ENCODE measurements at places on chromosomes 4 and X.

GRCh38 chr4:3791256-3791655, 25.1 kb downstream of the ADRA2C start:
- DNase-seq: no peak

DNA sequence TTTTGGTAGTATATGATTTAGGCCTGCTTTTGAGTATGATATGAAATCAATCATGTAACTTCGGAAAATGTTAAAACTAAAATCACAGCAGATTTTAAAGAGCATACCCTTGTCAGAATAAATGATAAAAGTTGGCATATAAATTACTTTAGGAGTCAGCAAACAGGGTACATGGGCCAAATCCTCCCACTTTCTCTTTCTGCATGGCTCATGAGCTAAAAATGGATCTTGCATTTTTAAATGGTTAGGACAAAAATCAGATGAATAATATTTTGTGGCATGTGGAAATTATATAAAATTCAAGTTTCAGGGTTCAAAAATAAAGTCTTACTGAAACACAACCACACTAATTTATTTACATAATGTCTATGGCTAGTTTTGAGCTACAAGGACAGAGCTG, 214.9 kb downstream of the GASK1B start:
- DNase-seq: no peak

DNA sequence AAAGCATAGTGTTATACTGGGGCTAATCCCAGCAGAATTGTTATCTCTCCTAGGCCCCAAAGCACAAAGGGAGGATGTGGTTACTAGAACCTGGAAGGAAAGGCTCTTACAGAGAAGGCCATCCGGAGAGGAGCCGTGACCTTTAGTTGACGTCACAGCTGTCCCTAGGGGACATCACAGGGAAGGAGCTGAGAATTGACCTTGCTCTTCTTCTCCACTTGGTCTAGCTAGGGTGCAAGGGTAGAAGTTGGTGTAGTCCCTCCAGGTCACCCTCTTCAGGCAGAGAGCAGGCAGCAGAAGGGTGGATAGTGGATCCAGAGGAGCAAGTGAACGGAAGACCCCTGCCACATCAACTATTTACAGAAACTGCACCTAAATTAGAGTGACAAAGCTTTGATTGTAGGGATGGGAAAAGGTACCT, 22.8 kb upstream of the FGF2 start:
- DNase-seq: no peak

DNA sequence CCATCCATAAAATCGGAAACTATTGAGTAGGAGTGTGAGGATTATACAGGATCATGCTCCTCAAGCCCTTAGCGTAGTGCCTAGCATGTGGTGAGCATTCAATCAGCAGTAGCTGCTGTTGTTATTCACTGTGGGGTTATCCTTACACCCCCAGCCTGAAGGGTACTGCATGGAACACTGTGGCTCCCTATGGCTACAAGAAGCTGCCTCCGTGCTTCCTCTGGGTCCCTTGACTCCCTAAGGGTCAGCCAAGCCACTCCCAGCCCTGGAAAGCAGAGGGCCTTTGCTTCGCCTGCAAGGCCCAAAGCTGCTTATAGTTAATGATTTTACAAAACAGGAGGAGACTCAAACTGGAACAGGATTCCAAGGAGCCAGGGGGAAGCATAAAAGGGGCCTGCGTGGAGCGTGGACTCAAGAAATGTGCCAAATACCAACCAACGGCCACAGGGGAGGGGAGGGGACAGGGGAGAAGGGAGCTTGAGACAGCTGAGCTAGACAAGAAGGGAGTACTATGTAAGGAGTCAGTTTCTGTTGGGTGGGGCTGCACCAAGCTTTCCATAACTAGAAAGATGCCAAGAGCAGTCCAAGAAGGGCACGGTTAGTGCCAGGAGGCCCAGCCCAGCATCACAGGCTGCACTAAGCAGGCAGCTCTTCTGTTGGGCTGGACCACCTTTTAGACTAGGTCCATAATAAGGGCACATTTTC, 15.9 kb downstream of the SEPTIN6 start:
- no peak for DNase-seq

- no peak for DNase-seq
These were observed 150.1 kb downstream of the SLC7A11 start for GRCh38 chr4:138092060-138092459.

- no peak for DNase-seq
These were observed 2.1 kb downstream of the SLC6A8 start for GRCh38 chrX:153689654-153690465.

GRCh38 chr4:165537028-165537648, 158.3 kb downstream of the CPE start:
- DNase-seq: no peak

DNA sequence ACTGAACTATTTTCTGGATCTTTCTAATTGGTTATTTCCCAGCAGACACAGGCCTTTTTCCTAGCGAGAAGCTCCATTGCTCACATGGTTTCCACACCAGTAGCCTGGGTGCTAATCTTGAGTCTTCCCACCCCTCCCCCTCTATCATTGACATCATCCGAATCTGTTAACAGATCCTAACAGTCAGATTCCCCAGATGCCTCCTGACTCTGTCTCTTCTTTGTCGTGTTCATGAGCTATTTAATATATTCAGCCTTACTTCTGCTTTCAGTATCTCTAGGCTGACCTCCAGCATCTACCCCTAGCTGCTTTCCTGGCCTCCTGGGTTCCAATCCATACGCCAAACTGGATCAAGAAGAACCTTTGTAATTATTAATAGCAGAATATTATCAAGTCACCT, 85.0 kb downstream of the CLNK start:
- DNase-seq: no peak

- DNase-seq: no peak
These were observed 10.8 kb upstream of the POLA1 start for GRCh38 chrX:24682739-24683432.

GRCh38 chr4:148396986-148397673, 45.1 kb downstream of the NR3C2 start:
- no peak for DNase-seq

DNA sequence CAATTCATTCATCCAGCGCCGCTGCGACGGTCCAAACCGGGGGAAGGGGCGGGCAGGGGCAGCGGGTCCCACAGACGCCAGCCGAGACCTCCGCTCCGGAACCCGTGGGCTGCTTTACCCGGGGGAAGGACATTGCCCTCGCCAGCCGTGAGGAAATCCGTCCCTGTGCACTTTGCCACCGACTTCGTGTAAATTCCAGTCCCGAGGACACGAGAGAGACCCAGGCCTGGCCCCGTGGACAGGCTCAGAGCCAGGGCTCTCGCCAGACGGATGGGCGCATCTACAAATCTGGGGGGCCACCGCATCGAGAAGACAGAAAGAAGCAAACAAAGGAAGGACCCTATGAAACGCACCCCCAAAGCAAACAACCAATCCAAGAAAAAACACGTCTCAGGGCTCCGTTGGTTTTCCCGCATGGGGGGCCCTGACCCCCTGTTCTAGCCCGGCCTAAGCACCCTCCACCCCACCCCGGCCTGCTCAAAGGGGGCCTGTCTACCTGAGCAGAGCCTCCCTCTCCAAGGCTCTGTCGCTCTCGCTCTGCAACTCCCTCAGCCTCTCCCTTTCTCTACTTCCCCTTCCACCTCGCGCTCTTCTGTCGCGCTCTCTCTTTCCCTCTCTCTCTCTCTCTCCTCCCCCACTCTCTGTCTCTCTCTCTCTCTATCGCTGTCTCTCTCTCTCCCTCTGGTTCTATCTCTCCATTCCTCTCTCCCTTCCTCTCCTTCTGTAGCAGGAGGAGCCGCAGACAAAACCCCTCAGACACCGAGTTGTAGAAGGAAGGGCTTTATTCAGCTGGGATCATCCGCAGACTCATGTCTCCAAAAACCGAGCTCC, 11.3 kb downstream of the FRG2 start:
- no peak for DNase-seq

DNA sequence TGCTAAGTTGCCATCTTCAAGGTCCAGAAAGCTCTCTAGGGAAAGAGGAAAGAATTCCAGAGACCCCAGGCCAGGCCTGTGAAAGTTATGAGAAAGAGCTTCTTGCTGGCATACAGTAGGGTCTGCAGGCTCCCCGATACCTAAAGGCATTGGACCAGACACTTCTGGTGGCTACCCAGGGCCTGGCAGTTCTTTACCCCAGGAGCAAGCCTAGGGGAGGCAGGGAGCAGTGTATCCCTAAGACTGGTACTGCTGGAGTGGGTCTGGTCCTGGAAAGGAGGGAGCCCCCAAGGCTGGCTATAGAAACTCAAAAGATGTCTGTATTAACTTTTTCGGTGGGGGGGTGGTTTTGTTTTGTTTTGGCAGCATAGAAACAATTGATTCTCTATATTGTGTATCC, 19.8 kb upstream of the FAM193A start:
- no peak for DNase-seq

DNA sequence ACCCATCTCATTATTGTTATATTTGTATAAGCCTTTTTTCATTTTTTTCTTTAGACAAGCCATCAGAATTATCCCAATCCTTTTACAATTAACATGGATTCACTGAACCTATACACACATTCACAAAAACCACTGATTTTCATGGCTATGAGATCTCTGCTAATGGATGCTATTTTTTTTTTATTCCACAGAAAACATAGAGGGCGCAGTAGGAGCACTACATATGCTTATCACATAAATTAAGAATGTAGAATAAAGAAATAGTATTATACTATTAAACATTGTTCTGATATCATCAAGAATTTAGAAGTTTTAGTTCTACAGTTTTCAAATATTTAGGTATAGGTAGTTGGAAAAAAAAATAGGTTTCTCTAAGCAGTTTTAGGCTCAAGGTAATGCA, 1477.4 kb downstream of the ARAP2 start:
- DNase-seq: no peak

GRCh38 chr4:39883646-39884045, 94.1 kb downstream of the PDS5A start:
- no peak for DNase-seq

- no peak for DNase-seq
These were observed 50.3 kb downstream of the PARM1 start for GRCh38 chr4:74983253-74983635.

GRCh38 chrX:55142206-55142918, 53.5 kb downstream of the PAGE2 start:
- DNase-seq: no peak

DNA sequence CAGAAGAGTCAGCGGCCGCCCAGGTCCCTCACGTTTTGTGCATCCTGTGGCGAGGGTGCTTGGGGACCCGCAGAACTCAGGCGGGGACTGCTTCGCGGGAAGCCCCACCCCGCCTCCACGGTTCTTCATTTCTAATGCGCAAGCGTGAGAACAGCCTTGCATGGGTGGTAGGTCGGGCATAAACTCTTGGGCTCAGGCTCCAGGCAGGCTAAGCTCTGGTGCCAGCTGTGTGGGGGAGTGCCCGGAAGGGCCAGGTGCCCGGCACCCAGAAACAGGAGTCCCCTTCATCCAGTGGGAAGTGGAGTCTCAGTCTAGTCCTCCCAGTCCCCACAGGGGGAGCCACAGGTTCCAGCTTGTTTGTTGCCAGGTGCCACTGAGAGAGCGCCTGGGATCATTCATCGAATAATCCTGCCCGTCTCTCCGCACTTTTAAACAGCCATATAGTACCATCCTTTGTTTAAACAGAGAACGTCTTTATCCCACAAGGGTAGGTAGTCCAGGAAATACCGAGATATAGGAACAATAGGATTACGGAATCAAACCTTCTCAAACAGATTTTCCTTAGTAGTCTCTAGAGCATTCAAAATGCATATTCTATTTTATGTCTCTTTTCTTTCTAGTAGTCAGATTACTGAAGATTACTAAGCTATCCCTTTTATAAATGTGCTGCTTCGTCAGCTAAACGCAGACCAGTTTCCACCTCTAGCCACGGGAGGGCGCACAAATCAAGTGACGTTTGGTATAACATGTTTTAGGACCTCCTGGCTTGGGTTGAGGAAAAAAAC, 12.7 kb upstream of the RBBP7 start:
- peak; percentile 84 for DNase-seq

- DNase-seq: no peak
These were observed 86.3 kb downstream of the EGF start for GRCh38 chr4:109998867-109999584.

GRCh38 chr4:3276986-3277385, 15.8 kb upstream of the RGS12 start:
- peak; percentile 11 for DNase-seq

DNA sequence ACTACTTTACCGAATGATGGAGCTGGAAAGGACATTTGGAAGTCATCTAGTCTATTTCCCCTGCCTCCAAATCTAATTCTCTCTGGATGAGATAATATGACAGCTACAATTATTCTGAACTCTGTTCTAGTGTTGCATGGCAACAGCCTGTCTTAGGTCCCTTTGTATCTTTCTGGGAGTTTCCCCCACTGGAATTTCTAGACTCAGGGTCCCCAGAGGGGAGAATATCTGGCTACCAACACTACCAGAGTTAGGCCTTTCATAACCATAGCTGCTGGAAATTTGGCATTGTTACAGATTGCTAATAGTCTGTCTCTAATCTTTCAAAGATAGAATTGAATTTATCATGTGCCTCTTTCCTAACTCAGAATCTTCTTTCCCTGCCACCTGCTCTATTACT, 4.5 kb downstream of the MSN start:
- no peak for DNase-seq

DNA sequence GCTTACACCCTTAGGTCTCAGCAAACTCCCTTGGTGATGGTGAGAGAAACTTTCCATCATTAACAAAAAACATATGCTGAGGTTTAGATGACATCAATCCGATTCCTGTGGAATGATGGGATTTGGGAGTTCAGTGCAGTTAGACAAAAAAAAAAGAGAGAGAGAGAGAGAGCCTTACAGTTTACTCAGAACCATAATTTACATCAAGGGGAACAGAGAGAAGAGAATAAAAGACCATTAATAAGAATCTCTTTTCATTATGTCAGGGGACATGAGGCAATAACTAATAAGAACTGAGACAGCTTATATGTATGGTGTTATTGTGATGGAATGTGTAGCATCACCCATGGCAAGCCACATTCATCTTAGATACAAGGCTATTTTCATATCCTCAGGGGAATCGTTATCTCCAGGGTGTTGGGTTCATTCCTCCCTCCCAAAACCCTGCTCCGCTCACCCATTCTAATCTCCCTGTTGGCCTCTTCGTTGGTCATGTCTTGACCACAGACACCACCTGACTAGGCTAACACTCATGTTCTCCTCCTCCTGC, 175.7 kb upstream of the MXRA5 start:
- no peak for DNase-seq

GRCh38 chrX:140724309-140724708, 14.8 kb downstream of the LINC00632 start:
- no peak for DNase-seq

GRCh38 chr4:54217642-54218495, 11.2 kb upstream of the PDGFRA start:
- DNase-seq: peak; percentile 77

DNA sequence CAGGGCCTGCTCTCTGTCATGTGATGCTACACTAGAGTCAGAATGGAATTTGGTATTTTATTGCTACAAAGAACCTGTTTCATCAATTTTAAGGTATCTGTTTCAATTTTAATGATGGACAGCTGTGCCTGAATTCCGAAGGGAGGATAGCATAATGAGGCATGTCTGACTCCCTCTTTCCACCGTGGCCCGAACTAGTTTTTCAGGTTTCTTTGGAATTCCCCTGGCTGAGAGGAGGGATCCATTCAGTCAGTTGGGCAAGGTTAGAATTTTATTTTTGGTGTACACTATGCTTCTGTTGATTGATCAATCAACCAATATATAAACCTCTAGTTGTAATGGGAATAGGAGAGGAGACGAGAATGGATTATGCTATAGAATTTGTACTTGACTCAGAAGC, 761.8 kb downstream of the FAM133A start:
- DNase-seq: no peak

Data from activated CD8-positive, alpha-beta memory T cell treated with anti-CD3 and anti-CD28 coated beads for 24 hours (primary cell).